Hippocampal formation (tissue), 2 donors: ENCODE measurements at places on chromosomes 1 and 21.

DNA sequence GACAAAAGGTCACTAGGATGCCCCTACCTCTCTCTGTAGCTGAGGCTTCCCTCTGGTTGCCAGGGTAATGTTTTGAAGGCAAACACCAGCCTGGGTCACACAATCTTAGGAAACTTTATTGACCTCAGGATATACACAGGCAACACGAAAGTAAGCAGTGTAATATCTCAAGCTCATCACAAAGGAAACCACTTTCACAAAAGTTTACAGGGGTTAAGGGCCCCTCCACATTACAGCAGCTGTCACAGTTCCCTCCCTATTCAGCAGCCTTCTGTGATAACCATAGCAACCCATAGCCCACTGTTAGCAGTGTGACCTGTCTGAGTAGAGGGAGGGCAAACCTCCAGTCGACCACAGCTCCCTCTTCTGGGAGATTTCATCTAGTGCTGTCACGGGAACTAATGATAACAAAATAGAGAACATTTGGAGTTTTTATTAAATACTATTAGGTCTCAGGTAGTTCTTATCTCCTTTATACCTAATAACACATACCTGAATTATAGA, 149.8 kb downstream of the PTPRC start:
- DNase-seq, result no peak

DNA sequence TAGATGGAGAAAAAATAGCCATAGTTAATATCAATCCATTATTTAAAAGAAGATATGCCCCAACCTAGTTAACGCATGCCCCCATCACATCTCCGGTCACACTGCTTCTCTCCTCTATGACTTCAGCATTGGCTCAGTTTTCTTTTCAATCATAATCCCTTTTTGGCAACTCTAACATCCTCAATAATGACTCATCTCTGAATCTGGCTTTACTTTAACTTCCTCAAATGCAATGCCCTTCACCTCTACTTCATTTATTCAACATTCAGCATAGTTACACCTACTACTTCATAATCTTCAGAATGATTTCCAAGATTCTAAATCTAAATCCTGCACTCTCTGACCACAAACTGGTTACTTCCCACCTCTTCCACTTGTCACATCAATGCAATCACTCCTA, 417.3 kb downstream of the USH2A start:
- DNase-seq, result no peak

DNA sequence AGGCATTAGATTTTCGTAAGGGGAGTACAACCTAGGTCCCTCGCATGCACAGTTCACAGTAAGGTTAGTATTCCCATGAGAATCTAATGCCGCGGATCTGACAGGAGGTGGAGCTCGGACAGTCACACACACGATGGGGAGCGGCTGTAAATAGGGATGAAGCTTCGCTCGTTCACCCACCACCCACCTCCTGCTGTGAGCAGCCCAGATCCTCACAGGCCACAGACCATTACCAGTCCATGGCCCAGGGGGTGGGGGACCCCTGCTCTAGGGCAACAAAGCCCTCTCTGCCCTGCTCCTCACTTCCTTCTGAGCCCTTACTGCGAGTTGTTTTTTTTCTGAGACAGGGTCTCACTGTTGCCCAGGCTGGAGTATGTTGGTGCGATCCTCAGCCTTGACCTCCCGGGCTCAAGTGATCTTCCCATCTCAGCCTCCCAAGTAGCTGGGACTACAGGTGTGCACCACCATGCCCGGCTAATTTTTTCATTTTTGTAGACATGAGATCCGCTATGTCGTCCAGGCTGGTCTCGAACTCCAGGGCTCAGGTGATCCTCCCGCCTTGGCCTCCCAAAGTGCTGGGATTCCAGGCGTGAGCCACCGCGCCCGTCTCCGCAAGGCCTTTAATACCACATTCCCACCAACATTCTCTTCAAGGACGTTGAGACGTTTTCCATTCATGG, 21.3 kb downstream of the TRPM2 start:
- no peak for DNase-seq

GRCh38 chr1:152179566-152179965, 20.5 kb upstream of the RPTN start:
- DNase-seq, result no peak

DNA sequence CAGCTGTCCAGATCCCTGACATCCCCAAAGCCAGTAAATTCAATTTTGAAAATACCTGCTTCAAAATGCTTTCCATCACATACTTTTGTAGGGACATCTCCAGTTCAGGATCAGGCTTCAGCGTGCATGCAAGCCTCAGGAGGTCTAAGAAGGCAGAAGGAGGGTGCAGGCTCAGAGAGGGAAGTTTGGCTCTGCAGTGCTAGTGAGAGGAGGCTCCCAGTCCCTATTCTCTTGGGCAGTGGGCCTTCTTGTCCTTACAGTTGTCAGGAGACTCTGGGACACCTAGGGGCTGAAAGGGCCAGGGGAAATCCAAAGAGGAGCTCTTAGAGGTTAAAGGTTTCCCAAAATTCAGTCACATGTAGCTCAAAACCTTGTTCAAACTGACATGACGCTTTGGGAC, 20.1 kb downstream of the ADCY10 start:
- no peak for DNase-seq

DNA sequence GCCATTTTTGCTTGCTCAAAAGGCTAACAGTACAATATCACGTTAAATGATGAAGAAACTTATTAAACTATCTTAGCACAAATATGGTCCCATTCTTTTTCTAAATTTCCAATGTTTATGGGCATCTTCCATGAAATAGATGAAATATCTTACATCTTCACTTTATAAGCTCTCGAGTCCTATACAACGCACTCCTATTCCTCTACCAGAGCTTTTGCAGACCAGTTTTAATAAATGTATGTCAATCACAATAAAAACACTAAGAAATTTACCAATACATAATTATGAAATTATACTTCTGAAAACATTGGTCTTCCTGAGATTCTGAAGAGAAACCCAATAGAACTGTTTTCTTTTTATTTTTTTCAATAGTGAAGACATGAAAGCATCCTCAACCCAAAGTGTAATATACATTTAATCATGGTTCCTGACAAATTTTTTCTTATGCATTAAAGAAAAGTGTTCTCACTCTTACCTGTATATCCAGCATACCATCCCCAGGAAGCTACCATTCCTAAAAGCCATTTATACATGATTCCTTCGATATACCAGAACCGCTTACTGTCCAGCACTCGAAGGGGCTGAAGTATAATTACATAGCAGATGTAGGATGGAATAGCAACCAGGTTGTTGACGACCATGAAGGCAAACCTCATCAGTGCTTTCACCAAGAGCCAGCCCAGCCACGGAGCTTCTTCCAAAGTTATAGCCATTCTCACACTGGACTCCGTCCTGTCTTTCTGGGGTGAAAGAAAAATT, 1.8 kb downstream of the LPGAT1 start:
- DNase-seq, result no peak

DNA sequence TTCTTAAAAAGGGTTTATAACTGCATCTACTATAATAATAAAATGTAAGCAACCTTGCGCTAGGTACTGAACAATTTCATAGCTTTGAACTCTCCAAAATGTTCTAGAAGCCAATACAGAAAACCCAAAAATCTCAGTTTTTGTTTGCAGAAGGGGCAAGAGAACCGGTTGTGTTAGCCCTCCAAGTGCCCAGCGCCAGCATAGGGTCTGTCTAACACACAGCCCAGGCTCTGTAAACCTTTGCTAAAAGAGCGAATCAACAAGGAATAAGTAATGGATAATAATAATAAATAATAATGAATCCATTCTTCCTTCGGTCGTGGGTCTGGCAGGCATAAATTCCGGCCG, 333 bp upstream of the CHAF1B start:
- DNase-seq, result no peak

GRCh38 chr1:53256511-53257453, 18.5 kb upstream of the MAGOH start:
- no peak for DNase-seq

GRCh38 chr1:32647308-32648134, 2.8 kb downstream of the ZBTB8OS start:
- no peak for DNase-seq

- no peak for DNase-seq
Observed at GRCh38 chr1:2583871-2584351, 2.7 kb upstream of the PRXL2B start.

- no peak for DNase-seq
Observed at GRCh38 chr1:172487550-172487949, 43.7 kb upstream of the PIGC start.
